M059J (cell line): ENCODE measurements at places on chromosomes 2 and 18. TPM values are rescaled to one million over a fixed set of nuclear protein-coding genes. Genes with fewer than 3 reads are reported as not detected.
A peak's percentile ranks its signal among the peaks of the same experiment; 100 is the strongest.

- DNase-seq, result peak; percentile 64
Observed at GRCh38 chr18:35371412-35372195, 5.5 kb downstream of the ZNF396 start.

DNA sequence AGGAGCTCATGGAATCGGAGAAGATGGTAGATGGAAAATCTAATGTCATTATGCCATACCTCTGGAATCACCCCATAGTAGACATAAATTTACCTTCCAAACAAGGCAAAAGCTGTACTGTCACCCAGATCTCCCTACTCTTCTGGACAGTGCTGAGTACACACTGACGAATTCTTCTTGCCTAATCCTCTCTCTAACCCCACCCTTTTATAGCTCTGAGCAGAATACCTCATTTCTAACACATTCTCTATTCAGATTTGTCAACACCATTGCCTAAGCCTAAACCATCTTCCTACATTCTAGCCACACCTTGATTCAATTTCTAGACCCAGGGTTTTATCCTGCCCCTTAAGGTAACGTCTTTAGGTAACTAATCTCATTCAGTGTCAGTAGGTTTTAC, 321.0 kb upstream of the NRP2 start:
- DNase-seq, result no peak

- DNase-seq, result no peak
Observed at GRCh38 chr2:20723543-20723942, 56.6 kb downstream of the GDF7 start.

PKDCC gene
- 4.1 and 5.4 TPM in 2 replicates for total RNA-seq

CFC1 gene
- not detected in 2 replicates for total RNA-seq

RSAD2 gene
- total RNA-seq, result 117 and 157 TPM in 2 replicates

SP9 gene
- 0.91 and 1.1 TPM in 2 replicates for total RNA-seq
